Stimulated activated CD4-positive, alpha-beta T cell treated with anti-CD3 and anti-CD28 coated beads, Interleukin-2, amount 100 ng/mL, for 48 hours (primary cell): ENCODE measurements at places on chromosomes 5 and 9.

DNA sequence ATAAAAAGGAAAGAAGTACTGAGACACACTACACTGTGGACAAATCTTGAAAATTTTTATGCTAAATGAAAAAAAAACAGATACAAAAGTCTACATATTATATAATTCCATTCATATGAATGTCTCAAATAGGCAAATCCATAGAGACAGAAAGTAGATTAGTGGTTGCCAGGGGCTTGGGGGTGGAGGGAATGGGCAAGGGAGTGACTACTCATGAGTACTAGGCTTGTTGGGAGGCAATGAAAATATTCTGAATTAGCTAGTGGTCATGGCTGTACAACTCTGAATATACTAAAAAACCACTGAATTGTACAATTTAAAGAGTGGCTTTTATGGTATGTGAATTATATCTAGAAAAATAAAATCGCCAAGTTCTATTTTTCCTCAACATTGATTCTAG, 154.9 kb downstream of the AUH start:
- no peak for DNase-seq

DNA sequence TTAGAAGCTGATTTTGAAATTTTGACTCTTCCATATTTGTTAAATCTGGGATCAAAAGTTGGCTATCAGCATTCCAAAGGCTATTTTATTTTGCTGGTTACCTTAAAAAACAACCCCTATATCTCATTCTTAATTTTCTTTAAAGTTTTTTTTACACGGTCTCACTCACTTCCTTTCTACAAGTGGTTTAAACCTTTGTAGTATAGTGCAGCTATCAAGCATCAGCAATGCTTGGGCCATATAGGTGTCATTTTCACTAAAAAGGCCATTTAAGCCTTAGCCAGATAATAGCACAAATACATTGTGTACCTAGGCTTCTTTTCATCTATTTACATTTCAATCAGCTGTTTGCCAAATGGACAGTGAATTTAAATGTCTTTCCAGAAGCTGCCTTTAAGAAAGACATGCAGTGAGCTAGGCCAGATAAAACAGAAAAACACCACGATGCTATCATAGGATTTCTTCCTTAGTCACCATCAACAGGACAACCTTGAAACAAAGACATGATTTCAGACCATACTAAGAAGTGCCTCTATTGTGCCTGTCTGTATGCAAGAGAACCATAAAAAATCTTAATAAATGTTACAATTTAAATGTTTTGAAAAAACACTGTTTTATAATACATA, 104.2 kb downstream of the RAPGEF6 start:
- DNase-seq, result no peak

DNA sequence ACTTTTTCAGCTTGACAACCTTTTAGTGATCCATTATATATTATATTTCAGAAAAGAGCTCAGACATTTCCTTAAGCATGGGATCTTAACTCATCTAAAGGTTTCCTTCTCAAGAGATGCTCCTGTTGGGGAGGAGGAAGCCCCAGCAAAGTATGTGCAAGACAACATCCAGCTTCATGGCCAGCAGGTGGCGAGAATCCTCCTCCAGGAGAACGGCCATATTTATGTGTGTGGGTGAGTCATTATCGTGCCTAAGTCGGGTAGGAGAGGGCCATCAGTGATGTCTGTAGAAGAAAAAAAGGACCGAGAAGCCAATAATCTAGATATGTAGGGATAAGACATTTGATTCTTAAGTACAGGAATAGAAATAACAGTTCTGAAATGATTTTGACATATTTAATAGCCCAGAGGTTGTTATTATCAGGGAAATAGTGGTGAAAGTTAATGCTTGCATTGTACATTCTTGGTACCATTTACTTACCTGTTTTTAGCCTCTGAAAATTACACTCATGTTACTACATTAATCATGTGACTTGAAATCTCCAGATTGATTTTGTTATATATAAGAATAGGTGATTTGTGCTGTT, 28.2 kb downstream of the MTRR start:
- no peak for DNase-seq

DNA sequence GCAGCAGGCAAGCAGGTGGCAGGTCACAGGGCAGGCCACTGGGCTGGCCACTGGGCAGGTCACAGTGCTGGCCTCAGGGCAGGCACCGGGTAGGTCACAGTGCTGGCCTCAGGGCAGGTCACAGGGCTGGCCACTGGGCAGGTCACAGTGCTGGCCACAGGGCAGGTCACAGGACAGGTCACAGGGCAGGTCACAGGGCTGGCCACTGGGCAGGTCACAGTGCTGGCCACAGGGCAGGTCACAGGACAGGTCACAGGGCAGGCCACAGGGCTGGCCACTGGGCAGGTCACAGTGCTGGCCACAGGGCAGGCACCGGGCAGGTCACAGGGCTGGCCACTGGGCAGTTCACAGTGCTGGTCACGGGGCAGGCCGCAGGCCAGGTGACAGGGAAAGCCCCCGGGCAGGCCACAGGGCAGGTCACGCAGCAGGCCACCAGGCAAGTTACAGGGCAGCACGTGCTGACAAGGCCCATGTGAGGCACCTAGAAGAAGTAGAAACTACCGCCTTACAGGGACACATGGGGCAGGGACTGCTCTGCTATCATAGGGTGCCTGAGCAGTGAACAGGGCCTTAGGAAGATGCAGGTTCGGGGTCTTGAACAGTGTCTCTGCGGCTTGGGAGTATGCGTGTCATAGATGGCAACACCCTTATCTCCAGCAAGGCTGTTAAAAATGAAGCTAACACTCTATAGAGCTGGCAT, 18.6 kb upstream of the MED10 start:
- DNase-seq, result no peak

GRCh38 chr5:9239626-9240025, 306.2 kb downstream of the SEMA5A start:
- DNase-seq, result no peak

- no peak for DNase-seq
These were observed 2293.3 kb upstream of the C9orf72 start for GRCh38 chr9:29866556-29866955.

DNA sequence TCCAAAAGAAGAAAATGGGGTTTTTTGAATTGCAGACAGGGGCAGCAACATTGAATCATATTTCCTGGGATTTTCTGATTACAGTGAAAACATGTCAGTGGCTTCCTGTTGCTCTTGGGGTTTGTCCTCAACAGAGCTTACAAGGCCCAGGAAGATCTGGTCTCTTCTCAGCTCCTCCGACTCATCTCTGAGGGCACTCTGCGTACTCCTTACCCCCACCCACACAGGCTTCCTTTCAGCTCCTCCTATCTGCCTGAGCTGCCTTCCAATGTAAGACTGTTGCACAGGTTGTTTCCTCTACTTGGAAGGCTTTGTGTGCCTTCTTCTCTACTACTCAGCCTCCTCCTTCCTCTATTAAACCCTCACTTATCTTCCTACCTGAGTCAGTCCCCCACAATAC, 245.1 kb upstream of the MEF2C start:
- no peak for DNase-seq

DNA sequence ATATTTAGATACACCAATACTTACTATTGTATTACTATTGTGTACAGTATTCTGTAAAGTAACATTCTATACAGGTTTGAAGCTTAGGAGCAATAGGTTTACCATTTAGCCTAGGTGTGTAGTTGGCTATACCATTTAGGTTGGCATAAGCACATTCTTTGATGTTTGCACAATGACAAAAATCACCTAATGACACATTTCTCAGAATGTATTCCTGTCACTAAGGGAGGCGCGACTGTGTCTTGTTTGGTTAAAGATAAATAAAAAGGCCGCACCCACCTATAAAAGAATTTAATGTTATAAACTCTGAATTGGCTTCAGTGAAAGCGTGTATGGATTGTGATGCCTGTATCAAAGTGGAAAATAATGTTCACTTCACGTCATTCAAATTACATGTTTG, 1815.4 kb upstream of the CDH6 start:
- no peak for DNase-seq

DNA sequence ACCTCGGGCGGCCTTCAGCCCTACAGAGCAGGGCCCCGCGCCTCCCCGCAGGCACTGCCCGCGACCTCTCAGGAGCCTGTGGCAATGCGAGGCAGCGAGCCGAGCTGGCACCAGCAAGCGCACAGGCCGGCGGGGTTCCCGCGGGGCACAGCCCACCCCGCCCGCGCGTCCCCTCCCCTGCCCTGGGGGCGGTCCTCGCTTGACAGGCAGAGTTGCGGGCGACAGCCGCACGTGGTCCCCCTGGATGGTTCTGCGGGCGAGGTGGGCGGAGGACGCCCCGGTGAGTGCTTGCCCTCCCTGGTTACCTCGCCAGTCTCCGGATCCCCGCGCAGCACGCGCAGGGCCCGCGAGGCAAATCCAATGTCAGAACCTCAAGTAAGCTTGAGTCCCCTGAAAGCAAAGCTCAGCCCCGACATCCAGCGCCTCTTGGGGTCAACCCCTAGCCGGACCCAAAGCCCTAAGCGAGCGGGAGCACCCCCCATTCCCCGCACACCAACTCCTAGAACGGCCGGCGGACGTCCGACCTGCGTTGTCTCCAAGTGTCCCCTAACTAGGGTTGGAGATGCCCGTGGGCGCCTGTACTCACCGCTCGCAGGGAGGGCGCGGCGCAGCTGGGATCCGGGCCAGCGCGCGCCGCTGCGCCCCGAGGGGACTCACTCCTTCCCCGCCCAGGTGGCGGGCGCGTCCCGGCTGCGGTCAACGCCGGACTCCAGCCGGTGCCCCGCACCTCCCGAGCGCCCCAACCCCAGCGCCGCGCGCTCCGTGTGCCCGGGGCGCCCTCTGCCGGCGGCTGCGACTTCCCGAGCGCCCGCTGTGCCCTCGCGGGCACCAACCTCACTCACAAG, at the start of gene DRD1:
Gene DRD1 (minus strand): TSS at position 123 of the 845 bp plus-strand sequence. CDS start 1,083 bp downstream, outside the sequence.
- DNase-seq, result peak; percentile 69

GRCh38 chr9:87716141-87716540, 9.8 kb upstream of the CTSL start:
- no peak for DNase-seq

GRCh38 chr5:174616036-174616435, 108.3 kb upstream of the MSX2 start:
- no peak for DNase-seq

DNA sequence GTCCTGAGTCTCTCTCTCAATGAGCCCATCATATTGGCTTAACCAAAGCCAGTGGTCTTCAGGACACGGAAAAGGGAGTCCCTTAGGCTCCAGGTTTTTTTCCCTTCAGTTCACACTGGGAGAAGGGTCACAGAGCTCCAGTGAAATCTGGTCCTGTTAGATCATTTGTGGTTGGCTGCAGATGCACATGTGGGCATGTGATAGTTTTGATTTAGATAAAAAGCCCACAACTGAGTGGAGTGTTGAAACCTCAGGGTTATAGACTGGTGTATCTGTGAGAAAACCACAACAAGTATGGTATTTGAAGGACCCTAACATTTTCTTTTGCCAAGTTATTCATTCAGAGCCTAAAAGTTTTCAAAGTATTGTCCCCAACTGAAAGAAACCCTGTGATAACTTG, 46.7 kb downstream of the PRLR start:
- no peak for DNase-seq

- no peak for DNase-seq
These were observed 48.3 kb upstream of the LRRC14B start for GRCh38 chr5:143041-143440.

- no peak for DNase-seq
These were observed 130.7 kb downstream of the TTLL11 start for GRCh38 chr9:121962421-121962820.

- no peak for DNase-seq
These were observed 101.5 kb upstream of the ARRDC3 start for GRCh38 chr5:91484662-91485061.

DNA sequence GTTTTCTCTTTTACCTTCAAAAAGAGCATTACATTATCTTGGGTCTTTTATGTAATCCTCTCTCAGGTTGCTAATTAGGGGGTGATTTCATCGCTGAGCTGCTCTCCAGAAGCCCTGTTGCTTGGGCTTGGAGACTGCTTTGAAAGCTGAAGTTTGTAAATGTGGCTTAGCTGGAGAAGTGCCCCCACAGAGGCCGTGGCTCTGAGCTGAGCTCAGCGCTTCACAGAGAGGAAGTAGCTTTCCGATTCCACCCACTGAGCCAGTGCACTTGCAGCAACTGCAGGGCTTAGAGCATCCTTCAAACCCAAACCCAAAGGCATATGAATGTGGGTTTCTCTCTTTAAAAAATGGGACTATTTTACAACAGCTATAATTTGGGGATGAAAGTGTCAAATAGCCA, 13.7 kb upstream of the NXNL2 start:
- DNase-seq, result no peak

- DNase-seq, result no peak
These were observed 39.6 kb upstream of the SLC6A19 start for GRCh38 chr5:1161833-1162229.

DNA sequence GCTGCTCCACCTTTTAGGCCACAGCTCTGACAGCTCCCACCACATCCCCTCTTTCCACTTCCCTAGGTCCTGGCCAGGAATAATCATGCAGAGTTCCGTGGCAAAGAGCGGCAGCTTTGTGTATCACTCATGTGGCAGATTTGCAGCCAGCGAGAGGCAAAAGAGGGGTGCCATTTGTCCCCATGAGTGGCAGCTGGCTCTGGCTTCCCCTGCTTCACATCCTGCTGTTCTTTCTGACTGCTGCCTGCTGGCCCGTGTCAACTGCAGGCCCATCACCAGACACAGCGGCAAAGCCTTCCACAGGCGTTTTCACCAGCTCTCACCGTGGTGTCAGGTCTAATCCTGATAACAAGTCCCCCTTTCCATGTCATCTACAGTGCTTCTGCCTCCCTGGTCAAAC, 430.6 kb upstream of the DAP start:
- no peak for DNase-seq

GRCh38 chr5:133294380-133294779, 242.6 kb downstream of the HSPA4 start:
- DNase-seq, result no peak

DNA sequence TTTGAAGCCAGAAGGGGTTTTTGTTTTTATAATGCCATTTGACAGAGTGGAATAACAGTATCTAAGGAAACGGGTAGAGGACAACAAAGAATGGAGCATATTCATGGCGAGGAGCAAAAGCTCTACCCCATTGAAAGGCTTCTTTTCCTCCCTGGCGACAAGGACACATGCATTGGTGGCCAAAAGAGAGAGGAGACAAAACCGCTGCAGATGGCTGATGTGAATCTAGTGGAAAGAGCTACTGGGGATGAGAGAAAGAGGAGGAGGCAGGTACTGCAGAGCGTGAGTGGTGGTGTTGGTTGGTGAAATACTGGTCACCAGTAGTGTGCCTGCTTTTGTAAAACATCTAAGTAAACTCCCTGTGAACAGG, 491 bp downstream of the APC start:
- no peak for DNase-seq

- DNase-seq, result no peak
These were observed 15.0 kb upstream of the TIFAB start for GRCh38 chr5:135467051-135467625.
